ENCODE measurements at places on chromosomes 13 and 19.

- DNase-seq: peak; percentile 71
Measured at GRCh38 chr13:27171827-27172494, 350 bp upstream of the USP12 start.

DNA sequence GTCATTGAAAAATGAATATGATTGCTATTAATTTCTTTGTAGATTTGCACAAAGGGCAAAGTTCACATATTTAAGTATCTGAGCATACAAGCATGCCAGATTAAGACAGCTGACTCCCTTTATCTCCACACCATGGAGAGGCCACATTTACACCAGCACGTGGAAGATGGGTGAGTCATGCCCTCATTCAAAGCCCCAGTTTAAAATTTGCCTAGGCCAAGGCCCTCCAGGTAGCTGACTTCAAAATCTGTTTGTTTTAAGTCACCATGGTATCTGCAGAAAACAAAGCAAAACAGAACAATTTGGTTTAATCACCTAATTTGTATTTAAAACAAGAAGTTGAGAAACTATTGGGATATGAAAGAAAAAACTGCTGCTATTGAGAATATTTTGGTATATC, 109.2 kb downstream of the ESD start:
- DNase-seq: peak; percentile 52

GRCh38 chr19:41848666-41849065, 3.8 kb downstream of the DMRTC2 start:
- no peak for DNase-seq

GRCh38 chr19:47377208-47377701, 28.1 kb downstream of the DHX34 start:
- DNase-seq: no peak

DNA sequence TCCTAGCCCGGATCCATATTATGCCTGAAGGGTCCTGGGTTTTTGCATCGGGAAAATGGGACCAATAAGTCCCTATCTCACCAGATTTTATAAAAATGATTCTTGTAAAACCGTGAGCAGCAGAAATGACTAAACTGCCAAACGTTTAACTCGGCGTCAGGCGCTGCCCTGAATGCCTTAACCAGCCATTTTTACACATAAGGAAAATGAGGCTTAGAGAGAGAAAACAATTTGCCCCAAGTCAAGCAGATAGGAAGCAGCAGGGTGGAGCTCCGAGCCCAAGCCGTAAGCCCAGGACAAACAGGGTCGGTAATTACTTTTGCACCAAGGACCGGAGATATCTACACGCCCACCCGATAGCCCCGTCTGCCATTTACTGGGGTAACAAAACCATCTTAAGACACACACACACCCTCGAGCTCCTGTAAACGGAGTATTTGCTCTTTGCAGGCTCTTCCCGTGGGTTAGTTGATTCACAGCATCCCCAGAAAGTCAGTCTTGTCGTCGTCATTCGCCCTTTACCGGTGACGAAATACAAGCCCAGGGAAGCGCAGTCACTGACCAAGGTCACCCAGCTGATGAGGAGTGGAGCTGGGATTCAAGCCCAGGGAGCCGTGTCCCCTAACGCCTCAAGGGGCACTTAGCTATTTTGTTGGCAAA, 16.0 kb upstream of the MRI1 start:
- DNase-seq: no peak

- no peak for DNase-seq
Measured at GRCh38 chr19:41753936-41754529, 1.3 kb upstream of the CEACAM6 start.

GRCh38 chr13:27541386-27541785, 78.9 kb downstream of the LNX2 start:
- DNase-seq: no peak

DNA sequence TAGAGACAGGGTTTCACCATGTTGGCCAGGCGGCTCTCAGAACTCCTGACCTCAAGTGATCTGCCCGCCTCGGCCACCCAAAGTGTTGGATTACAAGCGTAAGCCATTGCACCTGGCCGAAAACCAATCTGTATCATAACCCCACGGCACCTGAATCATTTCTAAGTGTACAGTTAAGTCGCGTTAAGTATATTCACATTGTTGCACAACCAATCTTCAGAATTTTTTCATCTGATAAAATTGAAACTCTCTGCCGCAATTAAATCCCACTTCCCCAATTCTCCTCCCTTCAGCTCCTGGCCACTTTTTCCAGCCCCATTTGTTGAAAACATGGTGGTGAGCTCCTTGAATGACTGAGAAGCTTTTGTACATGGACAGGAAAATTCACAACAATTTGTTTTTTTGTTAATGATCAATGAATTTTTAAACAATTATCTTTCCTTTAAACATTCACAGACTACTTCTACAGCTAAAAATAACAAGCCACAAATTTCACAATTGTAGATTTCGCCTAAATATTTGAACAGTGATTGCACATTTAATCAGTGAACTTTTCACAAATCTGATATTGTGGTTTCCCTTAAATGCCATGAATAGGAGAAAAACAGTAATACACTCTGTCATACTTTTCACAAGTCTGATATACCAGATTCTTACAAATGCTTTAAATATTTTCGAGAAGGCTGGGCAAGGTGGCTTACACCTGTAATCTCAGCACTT, 13.8 kb downstream of the FGF21 start:
- no peak for DNase-seq

- DNase-seq: no peak
Measured at GRCh38 chr13:101893021-101893420, 440.5 kb downstream of the ITGBL1 start.

DNA sequence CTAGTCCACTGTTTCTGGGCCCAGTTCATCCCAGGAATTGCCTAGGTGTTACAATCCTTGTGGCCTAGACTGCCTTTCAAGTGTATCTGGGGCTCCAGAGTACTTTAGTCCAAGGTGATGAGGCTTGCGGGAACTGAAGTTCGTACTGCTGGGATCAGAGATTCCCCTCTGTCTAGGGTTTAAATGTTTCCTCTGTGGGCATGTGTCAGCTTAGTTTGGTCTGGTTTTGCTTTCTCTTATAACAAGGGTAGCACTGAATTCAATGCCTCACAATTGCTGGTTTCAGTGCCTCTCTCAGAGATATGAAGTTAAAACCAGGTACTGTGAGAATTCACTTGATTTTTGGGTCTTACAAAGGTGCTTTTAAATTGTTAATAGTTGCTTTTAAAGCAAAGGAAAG, 30.8 kb downstream of the RGCC start:
- DNase-seq: no peak

DNA sequence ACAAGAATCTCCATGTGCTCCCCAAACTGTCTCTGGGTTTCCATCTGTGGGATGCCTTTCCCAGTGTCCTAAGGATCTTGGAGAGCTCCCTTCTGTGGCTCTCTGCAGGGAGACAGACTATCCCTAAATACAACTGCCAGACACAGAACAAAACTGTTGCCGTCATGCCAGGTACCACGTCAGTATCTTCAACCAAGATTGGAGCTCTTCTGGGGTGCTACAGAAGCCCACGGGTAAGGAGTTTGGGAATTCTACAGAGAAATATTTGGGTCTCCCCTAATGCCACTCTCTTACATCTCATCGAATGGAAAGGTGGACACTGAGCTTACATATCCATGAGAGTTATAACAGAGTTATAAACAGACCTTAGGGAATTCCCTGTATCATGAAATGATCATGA, 4.9 kb upstream of the MBD3L3 start:
- no peak for DNase-seq

- no peak for DNase-seq
Measured at GRCh38 chr19:18441804-18442788, 4.2 kb upstream of the ISYNA1 start.

- DNase-seq: no peak
Measured at GRCh38 chr13:45332831-45333219, 8.2 kb downstream of the TPT1 start.

DNA sequence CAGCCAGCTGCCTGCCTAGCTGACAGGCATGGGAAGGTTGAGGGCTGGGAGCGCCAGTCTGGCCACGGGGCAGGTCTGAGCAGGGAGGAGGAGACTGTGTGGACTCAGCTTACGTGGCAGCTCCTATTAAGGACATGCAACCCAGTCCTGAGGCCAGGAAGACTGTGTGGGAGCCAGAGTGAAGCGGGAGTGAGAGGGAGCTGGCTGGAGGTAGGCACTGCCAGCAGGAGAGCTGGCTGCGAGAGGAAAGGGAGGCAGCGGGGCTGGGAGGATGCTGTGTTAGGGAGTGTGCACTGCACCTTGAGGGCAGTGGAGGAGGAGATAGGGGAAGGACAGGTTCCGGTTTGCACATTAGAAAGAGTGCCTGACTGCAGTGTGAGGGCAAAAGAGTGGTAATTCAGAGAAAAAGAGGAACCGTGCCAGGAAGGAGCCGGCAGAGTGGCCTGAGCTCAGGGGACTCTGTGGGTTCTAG, 99.2 kb downstream of the SLC7A1 start:
- no peak for DNase-seq

GRCh38 chr19:30064771-30065494, 122.9 kb downstream of the URI1 start:
- DNase-seq: no peak

DNA sequence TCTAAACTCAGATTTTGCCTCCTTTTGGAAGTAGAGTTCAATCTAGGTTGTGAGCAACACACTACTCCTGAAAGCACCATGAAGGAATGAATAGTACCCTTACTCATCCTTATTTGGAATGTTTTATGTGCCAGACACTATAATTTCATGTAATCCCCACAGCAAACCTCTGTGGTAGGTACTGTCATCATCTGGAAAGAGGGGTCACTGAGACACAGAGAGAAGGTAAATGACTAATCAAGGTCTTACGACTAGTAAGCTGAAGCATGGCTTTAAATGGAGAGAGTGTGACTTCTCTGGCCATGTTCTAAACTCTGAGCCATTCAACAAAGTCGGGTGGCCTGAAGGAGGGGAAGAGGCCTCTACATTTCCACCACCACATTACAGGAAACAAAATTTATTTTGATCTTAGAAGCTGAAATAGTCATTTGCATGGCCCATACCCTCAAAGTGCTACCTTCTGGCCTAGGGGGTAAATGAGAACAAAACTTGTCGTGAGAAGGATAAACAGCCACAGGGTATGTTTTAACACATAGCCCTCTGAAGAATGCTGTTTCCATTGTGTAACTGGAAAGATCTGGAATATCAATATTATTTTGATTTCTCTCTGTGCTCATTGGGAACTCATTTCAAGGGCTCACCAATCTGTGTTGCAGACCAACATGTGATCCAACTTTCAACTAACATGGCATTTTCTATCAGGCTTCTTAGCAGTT, 180.8 kb upstream of the RFC3 start:
- no peak for DNase-seq

DNA sequence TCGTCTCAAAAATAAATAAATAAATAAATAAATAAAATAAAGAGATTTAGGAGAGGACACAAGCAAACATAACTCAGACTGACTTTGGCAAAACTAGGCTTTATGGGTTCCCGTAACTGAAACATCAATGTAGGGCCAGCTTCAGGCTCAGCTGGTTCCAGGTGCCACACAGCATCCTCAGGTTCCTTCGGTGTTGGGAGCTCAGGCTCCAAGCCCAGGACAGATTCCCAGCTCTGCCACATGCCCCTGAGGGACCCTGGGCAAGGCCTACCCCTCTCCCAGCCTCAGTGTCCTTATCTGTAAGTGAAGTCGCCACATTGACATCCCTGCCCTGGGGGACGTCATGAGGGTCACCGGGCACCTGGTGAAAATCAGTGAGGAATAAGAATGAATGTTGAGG, 18.7 kb downstream of the MISP start:
- no peak for DNase-seq

DNA sequence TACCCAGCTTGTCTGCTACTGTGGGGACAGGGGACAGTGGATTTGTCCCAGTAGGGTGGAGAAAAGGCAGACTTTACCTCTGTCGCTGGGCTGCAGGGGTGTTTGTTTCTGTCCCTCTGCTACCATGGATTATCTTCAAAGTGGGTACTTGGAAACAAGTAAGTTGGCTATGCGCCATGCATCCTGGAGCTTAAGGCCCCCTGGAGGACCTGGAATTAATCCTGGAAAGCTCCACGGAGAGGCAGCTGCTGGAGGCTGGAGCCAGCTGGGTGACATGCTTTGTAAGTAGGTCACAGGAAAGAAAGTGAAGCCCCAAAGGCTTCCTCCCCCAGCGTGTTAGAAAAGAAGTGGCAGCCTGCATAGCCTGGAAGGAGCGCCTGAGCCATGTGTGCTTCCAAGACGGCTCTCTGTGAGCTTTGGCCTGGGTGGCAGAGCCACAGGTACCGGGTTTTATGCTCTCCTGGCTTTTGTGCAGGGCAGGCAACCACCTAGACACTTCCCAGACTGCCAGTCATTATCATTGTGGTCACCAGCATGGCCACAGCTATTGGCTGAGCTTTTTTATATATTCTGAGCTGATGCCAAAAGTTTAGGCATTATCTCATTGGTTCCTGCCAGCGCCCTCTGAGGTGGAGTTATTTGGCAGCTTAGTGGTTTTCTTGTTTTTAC, 9.5 kb downstream of the B3GLCT start:
- DNase-seq: no peak

DNA sequence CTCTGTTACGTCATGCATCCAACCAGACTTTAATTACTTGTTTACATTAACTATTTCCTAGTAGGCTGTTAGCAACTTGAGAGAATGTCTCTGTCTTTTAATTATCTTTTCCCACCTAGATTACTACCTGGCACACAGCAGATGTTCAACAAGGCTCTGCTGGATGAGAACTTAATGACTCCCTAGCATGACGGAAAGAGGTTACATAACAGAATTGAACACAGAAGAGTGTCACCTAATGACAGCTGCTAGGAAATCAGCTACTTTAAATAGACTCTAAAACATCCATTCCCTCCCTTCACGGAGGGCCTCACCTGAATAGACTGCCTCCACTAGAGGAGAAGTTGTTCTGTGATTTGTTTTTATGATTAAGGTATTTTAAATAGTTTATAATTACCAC, 110.8 kb downstream of the TEX29 start:
- no peak for DNase-seq

GRCh38 chr19:48354332-48354992, 9.3 kb downstream of the TMEM143 start:
- DNase-seq: no peak

GRCh38 chr19:35671818-35672217, 5.5 kb downstream of the UPK1A start:
- no peak for DNase-seq

- no peak for DNase-seq
Measured at GRCh38 chr13:29958476-29958875, 108.1 kb upstream of the UBL3 start.

DNA sequence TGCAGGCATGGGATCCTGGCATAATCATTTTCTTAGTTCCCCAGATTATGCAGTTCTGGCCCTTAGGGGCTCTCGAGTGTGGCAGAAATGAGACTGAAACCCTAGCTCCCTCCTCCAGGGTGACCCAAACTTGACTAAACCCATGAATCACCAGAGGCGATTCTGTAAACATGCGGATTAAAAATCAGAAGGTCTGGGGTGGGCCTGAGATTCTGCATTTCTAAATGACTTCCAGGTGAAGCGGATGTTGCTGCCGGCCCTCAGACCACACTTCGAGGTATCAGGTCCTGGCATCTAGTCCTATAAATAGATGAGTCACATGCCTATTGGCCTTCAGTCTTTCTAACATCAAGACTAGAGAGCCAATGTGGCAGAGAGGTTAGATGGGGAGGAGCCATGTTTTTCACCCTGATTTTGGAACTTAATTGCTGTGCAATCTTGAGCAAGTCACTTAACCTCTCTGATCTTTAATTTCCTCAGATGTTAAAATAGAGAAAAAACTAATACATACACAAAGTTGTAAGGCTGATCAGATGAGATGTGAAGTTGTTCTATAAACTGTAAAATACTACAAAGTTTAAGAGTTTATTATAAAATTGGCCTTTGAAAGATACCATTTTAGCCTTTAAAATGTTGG, 431.2 kb downstream of the FOXO1 start:
- no peak for DNase-seq

- DNase-seq: no peak
Measured at GRCh38 chr13:39451301-39451700, 151.7 kb downstream of the LHFPL6 start.
